Ecto neural progenitor cell (in vitro differentiated cells): ENCODE measurements at places on chromosomes 1 and 21.

DNA sequence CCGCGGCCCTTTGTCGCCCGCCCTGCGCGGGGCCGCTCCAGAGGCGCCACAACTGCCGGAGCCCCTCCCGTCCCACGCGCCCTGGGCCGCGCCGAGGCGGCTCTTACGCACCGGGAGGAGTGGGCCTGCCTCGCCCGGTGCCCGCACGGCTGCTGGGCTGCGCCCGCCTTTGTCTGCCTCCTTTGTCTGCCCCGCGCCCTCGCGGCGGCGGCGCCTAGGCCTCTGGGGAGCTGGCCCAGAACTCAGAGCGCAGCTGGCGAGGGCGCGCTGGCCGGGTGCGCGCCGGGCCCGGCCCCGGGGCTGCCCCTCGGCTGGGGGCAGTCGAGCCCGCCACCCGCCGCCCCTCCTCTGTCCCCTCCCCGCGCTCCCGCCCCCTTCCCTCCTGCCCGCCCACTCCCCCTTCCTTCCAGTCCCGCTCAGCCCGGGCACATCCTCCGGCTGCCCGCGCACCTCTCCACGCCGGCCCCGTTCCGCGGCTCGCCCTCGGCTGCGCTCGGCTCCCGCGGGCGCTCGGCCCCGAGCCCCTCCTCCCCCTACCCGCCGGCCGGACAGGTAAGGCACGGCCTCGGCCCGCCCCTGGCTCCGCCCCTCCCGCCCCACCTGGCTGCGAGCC lies at the start of gene DRAXIN:
Gene DRAXIN (plus strand): TSS at position 409 of the 613 bp plus-strand sequence. CDS start 14,549 bp downstream, outside the sequence.
- DNase-seq, result peak; percentile 82

- no peak for DNase-seq
Observed at GRCh38 chr1:40245686-40246085, 2.1 kb upstream of the TMCO2 start.

DNA sequence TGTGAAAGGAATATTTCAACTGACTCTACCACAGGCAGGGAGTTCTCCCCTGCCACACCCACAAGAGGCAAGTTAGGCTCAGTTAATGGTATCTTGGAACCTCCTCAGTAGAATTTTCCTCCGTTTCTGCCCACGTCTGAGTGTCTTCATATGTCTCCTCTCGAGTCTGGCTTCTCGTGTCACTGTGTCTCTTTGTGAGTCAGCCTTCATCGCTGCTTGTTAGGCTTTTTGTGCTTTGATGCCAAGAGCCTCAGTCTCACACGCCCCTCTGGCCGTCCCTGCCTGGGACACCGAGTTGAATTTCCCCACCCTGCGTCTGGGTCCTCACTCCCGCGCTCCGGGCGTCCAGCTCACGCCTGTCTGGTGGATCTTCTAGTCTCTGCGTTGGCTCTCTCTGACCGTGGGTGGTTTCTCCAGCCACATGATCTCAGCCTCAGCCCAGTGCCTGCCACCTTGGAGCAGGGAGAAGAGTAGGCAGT lies 125.7 kb upstream of the GADD45A start:
- no peak for DNase-seq

DNA sequence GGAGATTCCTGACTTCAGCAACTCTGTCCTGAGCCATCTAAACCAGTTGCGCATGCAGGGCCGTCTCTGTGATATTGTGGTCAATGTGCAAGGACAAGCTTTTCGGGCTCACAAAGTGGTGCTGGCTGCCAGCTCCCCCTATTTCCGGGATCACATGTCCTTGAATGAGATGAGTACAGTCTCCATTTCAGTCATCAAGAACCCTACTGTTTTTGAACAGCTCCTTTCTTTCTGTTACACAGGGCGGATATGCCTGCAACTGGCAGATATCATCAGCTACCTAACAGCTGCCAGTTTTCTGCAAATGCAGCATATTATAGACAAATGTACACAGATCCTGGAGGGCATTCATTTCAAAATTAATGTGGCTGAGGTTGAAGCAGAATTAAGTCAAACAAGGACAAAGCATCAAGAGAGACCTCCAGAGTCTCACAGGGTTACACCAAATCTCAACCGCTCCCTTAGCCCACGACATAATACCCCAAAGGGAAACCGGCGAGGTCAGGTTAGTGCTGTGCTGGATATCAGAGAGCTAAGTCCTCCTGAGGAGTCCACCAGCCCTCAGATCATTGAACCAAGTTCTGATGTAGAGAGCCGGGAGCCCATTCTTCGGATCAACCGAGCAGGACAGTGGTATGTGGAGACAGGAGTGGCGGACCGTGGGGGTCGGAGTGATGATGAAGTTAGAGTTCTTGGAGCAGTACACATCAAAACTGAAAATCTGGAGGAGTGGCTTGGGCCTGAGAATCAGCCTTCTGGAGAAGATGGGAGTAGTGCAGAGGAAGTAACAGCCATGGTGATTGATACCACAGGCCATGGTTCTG lies 2.3 kb downstream of the ZBTB37 start:
- DNase-seq, result no peak

- peak; percentile 43 for DNase-seq
Observed at GRCh38 chr21:45535341-45536081, 6.7 kb downstream of the SLC19A1 start.

GRCh38 chr21:46329796-46330195 lies 5.8 kb downstream of the PCNT start:
- DNase-seq, result no peak

- no peak for DNase-seq
Observed at GRCh38 chr1:92274939-92275338, 23.8 kb downstream of the GLMN start.

DNA sequence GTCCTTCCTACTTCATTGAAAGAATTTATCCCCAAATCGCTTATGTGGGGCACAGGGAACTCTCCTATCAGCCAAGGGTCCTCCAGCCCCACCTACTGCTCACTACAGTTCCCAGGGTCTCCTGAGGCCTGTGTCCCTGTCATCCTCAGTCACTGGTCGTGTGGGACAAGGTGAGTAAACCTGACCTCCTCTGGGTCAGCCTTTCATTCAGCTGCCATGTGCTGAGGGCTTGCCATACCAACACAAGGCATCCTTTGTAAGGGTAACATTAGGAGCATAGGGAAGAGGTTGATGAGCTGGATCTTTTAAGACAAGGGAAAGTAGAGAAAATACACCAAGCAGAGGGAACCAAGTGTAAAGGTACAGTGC lies 11.2 kb upstream of the SNAPIN start:
- no peak for DNase-seq

GRCh38 chr1:30788580-30789387 lies 31.2 kb upstream of the LAPTM5 start:
- no peak for DNase-seq

DNA sequence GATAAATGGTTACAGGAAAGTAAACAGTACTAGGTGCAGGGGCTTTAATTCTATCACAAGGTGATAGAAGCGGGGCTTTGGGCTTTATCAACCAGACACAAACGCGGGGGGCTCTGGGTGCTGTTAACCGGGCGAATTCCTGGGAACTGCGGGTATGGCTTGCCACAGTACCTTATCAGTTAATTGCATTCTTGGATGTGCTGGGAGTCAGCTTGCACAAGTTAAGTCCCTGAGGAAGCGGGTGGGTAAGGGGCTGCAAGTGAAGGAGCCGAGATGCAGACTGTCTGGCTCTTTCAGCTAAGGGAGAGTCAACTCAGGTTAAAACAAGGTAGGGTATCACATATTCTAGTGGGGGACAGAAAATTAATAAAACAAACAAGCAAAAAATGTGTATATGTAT lies 661 bp downstream of the GBP4 start:
- no peak for DNase-seq

- DNase-seq, result no peak
Observed at GRCh38 chr21:34075760-34076660, 2.6 kb downstream of the MRPS6 start.

GRCh38 chr1:62726011-62726442 lies 37.8 kb upstream of the DOCK7 start:
- no peak for DNase-seq

DNA sequence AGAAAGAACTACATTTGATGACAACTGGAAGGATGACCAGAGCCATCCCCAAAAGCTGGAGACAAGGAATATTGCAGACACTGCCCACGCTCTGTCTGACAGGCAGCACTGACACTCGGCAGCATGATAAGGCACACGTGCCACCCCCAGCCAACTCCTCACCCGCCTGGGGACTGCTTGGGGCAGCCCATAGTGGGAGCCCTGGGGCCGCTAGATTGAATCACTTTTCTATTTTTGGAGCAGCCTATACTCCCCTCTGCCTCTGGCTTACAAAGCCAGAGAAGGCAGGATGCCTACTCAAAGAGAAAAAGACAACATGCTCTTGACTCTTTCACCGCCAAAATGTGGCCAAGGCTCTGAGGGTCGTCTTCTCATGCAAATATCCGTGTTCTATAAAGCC lies 1.3 kb downstream of the SMG5 start:
- DNase-seq, result no peak

DNA sequence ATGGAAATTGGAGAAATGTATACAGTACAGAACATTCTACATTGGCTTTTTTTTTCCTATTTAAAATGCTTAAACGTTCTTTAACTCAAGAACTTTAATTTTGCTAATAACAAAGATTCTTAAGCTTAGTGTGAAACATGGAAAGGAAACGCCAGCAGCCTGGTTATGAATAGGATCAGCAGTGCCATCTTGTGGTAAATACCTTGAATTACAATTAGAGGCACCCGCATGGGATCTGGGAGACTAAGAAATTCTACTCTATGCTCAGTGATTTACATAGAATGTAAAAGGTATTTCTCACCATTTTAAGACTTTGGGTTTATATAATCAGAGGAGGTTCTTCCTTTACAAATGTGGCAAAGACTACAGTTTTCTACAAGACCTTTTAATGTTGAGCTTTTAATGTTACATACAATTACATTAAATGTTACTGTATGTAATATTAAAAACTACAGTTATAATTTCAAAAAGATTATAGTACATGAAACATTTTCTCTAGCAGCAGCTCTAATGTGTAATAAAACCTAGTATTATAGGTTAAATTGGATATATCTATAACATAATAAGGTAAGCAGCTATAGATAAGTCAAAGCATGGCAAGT lies 32.1 kb upstream of the APOBEC4 start:
- no peak for DNase-seq

- no peak for DNase-seq
Observed at GRCh38 chr1:184163674-184164465, 112.3 kb downstream of the TSEN15 start.
